ENCODE measurements at places on chromosomes 4 and X.

- no peak for DNase-seq
Observed at GRCh38 chr4:24973404-24973746, 57.4 kb downstream of the LGI2 start.

DNA sequence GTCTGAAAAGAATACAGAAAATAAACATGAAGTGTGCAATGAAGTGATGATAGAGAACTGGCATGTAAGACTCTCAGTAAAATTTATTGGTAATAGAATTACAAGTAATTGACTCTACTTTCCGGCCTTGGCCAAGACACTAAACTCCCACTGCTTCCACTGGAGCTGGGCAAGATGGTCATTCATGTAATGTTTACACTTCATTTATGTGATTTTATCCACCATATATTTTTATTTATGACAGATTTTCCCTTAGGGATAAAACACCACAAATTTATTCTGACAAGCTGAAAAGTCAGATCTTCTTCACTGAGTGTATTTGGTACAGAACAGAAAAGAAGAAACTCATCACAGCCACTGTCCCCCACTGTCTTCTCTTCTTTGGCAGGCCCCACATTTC, 191.9 kb downstream of the SLC39A8 start:
- DNase-seq: no peak

- DNase-seq: no peak
Observed at GRCh38 chr4:105741548-105741947, 33.0 kb downstream of the GSTCD start.

GRCh38 chr4:70678383-70678999, 9.8 kb upstream of the UTP3 start:
- DNase-seq: no peak

DNA sequence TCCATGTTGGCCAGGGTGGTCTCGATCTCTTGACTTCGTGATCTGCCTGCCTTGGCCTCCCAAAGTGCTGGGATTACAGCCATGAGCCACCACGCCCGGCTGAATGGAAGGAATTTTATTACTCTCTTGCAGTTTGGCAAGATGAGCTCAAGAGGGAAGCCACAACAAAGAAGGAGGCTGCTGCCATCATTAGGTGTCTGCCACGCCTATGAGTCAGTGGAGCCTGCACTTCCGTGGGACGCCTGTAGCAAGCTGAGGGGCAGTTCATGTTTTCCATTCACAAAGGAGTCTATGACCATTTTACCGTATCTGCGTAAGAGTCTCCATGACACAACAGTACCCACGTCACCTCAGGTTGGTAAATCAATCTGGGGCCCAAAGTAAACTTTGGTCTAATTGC, 51.2 kb upstream of the CHRNA9 start:
- no peak for DNase-seq

- DNase-seq: peak; percentile 38
Observed at GRCh38 chr4:120749445-120750151, 172.9 kb downstream of the PRDM5 start.

- no peak for DNase-seq
Observed at GRCh38 chr4:43607400-43607799, 714.9 kb downstream of the GRXCR1 start.

DNA sequence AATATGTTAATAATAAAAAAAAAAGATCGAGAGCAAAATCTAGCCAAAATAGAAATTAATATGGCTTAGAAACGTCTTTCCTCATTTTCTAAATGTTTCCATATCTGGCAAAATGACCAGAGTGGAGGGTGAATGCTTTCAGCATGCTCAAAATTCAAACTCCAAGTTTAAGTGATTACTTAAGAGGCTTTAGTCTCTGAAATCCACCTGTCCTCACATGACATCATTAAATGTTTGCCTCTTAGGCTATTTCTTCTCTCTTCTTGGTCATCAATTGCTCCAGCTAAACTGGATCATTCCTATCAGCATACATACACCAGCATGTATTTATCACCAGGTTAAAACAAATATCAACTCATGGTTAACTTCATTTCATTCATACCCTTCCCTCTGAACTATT, 54.5 kb upstream of the ATXN3L start:
- DNase-seq: no peak

DNA sequence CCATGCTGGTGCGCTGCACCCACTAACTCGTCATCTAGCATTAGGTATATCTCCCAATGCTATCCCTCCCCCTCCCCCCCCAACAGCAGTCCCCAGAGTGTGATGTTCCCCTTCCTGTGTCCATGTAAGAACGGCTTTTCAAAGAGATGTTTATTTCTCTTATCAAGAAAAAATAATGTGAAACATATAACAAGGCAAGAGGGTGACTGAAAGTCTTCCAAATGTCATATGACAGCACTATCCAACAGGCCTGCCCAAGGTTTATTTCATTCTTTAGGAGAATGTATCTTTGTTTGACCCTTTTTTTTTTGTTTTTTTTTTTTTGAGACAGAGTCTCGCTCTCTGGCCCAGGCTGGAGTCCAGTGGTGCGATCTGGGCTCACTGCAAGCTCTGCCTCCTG, 29.9 kb upstream of the REPS2 start:
- DNase-seq: no peak

- no peak for DNase-seq
Observed at GRCh38 chr4:78570117-78570516, 18.5 kb downstream of the ANXA3 start.

DNA sequence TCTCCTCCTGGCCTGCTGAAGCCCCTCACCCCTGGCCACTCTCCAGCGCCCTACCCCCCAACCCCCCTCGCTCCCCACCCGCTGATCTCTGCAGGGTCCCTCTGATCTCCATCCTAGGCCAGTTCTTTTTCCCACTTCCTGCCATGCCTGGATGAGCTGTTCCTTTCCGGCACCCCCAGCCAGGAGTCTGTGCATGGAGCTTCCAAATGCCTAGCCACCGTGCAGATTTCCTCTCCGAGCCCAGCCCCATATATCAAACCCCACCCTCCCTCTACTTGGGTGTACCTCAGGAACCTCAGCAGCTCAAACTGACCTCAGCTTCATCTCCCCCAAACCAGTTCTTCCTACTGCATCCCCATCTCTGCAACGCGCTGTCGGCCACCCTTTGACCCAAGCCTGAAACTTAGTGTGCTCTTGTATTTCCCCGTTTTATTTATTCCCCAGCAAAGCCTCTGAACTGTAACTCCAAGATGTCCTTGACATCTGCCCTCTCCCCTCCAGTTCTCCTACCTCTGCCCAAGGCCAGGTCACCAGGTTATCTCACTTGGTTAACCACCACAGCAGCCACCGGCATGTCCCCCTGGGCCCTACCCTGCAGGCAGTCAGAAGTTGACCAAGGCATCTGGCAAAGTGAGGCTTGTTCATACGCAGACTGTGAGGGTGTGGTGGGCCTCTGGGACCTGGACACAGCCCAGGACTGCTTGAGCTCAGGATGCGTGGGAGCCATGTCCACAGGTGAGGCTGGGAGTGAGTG, 194.9 kb upstream of the PSAPL1 start:
- DNase-seq: no peak

DNA sequence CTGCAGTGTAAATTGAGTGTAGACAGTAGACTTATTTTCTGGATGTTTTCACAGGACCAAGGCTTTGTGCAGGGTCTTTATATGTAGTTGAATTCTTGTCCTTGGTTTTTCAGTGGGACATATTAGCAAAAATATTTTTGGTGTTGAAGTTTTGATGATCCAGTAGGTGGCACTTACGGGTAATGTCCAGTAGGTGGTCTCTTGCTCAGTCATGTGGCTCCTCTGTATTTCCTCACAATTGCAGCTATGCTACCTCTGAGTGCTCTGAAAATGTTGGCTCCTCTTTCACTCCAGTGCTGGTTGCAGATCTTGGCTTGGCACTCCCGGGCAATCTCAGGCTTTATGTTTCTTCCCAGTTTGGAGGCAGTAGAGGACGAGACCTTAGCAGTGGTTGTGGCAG, 419.8 kb upstream of the AMOT start:
- no peak for DNase-seq

DNA sequence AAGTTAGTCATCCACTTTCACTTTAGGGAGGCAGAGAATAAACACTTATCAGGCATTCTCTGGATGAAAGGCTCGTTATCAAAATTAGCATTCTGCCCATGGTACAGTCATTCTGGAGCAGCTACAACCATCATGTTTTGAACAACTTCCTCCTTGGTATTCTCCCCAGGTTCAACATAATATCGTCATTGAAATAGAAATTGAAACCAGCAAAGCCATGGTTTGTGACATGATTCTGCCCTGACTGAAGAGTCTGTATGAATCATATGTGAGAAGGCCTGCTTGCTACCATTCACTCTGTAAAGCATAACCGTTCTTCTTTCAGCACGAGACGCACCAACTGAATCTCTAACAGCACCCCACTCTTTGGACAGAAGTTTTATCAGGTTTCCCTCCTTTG, 127.5 kb upstream of the RADX start:
- no peak for DNase-seq

DNA sequence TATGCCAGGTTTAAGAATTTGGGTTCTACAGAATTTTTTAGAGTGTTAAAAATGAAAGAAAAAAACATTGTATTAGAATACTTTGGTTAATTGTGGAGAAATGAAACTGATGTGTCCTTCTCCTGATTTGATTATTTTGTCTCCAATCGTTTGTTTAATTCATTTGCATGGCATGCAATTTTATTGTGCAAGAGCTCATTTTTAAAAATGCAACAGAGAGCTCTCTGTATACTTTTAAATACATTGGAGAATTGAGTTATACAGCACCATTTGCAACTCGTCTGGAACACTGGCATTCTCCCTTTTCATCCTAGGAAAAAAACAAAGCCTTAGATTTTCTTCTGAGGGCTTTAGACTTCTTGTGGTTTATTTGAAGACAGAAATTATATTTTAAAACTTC, 689 bp downstream of the EXOC1L start:
- DNase-seq: no peak

- DNase-seq: no peak
Observed at GRCh38 chr4:7335344-7336066, 99.2 kb downstream of the PSAPL1 start.

DNA sequence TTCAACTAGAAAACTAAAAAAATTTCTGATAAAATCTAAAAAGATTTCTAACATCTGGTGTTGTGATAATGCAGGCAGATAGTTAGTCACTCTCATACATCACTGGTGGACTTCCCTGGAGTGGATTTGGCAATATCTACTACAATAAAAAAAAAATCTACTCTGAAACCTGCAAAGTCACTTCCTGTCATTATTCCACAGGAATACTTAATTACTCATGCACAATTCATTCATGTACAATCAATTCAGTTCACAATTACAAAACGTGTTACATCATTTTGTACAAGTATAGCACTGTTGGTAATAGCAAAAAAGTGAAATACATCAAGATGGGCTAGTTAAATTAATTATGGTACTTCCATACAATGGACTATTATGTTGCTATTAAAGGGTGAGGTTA, 16.5 kb upstream of the RHOH start:
- no peak for DNase-seq

GRCh38 chrX:125622899-125623298, 303.2 kb downstream of the TEX13C start:
- no peak for DNase-seq

DNA sequence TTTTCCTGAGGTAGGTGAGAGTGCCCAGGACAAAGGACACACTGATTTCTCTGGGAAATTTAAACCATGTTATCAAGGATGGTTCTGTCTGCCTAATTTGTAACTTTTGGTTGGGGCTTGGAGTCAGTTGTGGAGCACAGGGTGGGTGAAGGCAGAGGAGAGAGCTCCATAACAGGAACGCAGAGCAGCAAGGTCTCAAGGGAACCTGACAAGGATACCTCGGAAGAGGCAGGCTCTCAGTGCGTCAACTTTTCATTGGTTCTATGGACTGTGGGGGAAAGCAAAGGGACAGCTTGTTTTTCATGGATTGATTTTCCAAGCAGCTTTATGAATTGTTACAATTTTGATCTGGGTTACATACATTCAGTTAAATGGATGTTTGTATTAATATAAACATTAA, 110.4 kb downstream of the SLIT2 start:
- DNase-seq: no peak

DNA sequence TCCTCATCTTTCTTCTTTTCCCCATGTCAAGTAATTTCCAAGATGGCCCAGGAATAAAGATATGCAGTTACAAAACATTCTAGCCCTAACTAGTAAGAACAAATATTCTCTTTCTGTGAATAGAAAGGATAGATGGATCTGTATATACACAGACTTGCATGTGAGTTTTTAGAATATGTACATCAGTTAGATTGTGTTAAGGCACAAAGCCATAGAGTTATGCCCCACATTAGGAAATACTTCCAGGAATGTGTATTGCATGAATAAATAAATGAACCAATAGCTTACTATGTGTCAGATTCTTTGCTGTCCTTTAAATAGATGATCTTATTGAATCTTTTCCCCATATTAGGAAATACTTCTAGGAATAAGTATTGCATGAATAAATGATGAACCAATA, 46.0 kb upstream of the TMPRSS11E start:
- DNase-seq: no peak

Data from NCI-H1417 treated with DMSO at 0.1 percent for 48 hours (cell line).